ENCODE measurements at places on chromosomes 13 and 19.

DNA sequence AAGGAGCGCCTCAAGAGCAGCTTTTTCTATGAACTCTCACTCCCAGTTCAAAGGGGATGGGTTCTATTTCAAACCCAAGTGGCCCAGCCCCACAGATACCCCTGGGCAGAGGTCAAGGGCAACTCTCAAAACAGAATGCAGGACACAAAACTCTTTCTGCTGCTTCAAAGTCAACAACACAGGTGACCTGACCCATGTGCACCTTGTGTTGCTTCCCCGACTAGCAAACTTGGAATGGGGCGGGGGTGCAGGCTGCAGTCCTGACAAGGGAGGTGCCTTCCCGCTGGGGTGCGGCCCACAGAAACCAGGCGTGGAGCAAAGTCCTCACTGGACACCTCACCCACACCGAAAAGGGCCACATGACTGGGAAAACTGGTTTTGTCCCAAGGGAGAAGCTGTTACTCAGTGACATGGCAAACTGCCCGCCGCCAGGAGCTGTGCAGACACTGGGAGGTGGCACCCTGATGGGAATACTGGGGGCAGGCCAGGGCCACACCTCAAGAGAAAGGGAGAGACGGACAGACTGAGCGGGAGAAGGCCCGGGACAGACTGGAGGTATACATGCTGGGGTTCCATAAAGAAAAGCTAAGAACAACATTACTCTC lies 17.4 kb downstream of the ZC3H4 start:
- no peak for DNase-seq

GRCh38 chr19:38741670-38742069 lies 2.6 kb downstream of the CAPN12 start:
- no peak for DNase-seq

GRCh38 chr19:1533510-1534150 lies 9.8 kb downstream of the PLK5 start:
- DNase-seq = no peak

DNA sequence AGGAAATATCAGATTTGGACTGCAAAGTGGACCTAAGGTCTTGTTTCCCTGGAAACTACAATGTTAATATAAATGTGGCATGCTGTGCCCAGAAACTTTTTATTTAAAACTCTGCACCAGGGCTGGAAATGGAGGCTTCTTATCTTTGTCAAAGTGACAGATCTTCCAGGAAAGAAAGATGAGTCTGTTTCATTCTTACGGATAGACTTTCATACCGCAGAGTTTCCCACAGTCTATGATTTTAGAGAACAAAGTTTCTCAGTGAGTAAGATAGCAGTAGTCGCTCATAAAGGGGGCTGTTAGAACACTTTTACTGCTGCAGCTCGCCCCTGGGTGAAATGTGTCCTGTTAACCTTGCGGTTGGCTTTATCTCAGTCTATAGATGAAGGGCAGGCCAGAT lies 6.7 kb downstream of the CLEC11A start:
- no peak for DNase-seq

- peak; percentile 32 for DNase-seq
Observed at GRCh38 chr19:45558399-45558878, 26.2 kb downstream of the OPA3 start.

DNA sequence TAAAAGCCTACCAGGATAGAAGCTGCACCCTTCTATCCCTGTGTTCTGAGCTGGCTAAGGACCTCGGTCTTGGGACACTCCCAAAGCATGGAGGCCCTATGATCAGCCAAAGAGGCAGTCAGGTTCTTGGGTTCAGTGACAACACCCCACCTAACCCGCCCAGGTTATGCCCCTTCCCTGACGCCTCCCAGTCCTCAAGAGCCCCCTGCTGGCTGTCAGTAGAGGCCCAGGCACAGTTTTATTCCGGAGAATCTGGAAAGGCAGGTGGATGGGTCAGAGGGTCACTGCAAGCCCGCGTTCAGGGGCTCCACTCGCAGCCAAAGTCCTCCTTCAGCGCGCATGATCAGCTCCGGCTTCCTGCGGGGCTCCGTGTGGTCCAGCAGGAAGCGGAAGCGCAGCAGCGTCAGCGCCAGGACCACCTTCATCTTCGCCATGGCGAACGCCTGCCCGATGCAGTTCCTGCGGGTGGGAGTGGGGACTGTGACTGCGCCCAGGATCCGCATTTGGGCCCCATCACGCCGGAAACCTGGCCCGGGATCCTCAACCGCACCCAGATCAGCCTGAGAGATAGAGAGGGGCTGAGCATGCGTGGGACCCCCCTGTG lies 22.3 kb downstream of the OR10H3 start:
- DNase-seq = no peak

DNA sequence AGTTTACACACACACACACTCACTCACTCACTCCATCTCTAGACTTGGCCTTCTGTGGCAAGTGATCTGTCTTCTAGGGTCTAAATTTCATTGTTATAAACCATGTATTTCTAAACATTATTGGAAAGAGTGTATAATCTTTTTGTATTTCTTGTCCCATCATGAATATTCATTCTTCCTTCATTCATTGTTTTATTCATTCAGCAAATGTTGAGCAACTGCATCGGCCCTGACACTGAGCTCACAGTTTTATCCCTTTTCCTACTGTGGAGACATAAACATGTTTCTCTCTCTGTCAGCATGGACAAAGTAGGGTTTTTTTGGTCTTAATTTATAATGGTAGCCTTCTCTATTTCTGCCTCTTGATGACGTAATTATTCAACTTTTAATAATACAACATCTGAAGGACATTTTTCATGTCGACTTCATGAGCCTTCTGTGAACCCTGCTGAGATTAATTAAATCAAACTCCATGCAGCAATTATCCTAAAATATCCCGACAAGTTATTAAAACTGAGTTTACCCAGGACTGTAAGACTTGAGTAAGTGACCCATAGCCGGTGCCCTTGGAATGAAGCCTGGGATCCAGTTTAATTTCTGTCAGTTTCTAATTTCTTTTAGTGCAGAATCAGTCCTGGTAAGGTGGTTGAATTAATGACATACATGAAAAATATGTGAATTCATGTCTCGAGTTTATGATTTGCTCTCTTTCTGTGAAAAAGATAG lies 7.3 kb downstream of the SPATA13 start:
- no peak for DNase-seq

GRCh38 chr13:83880275-83881139 lies 1.8 kb downstream of the SLITRK1 start:
- no peak for DNase-seq

GRCh38 chr13:35144166-35144890 lies 202.3 kb downstream of the NBEA start:
- no peak for DNase-seq

DNA sequence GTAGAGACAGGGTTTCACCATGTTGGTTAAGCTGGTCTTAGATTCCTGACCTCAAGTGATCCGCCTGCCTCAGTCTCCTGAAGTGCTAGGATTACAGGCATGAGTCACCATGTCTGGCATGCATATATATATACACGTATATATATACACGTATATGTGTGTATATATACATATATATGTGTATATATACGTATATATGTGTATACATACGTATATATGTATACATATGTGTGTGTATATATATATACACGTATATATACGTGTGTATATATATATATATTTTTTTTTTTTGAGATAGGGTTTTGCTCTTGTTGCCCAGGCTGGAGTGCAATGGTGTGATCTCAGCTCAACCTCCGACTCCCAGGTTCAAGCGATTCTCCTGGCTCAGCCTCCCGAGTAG lies 11.9 kb downstream of the DNMT1 start:
- DNase-seq = no peak

GRCh38 chr13:27379694-27380641 lies 44.5 kb upstream of the GTF3A start:
- peak; percentile 48 for DNase-seq

- no peak for DNase-seq
Observed at GRCh38 chr13:30755678-30756077, 20.3 kb downstream of the ALOX5AP start.

GRCh38 chr19:10238172-10238783 lies 7.1 kb upstream of the S1PR2 start:
- DNase-seq = peak; percentile 90

DNA sequence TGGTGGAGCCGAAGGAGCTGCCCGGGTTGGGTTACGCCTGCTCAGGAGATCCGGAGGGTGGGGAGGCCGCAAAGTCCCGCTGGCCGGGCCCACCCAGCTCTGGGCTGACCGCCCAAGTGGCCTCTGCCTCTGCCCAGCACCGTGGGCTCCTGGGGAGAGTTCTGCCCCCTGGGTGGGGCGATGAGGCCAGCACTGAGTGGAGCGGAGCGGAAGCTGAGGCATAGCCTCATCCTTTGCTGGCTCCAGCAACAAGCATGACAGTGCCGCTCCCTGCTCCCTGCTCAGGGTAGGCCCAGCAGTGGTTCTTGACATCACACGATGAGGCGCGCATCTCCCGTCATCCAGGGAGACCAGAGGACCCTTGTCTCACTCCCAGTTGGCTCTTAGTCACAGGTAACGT lies 22.5 kb downstream of the CCDC8 start:
- no peak for DNase-seq

Measured in fibroblast of upper back skin (primary cell).